ENCODE measurements at places on chromosomes 4 and X.

DNA sequence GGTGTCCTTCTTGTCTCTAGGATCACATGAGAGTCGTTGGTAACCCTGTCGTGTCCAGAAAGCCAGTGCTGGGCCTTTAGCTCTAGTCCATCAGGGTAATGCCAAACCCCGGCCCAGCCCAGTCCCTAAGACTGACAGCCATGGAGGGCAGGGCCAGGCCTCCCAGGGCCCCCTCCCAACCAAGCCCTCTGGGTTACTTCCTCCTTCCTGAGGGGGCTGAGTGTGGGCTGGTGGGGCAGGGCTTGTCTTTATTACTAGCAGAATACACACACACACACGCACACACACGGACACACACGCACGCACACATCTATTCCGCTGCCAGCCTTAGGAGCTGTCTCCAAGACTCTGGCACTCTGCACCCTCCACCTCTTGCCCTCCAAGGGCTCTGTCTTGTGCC, 35.6 kb upstream of the CDKN2AIP start:
- DNase-seq: no peak

GRCh38 chrX:138128027-138128671, 562.2 kb downstream of the ZIC3 start:
- DNase-seq: no peak

DNA sequence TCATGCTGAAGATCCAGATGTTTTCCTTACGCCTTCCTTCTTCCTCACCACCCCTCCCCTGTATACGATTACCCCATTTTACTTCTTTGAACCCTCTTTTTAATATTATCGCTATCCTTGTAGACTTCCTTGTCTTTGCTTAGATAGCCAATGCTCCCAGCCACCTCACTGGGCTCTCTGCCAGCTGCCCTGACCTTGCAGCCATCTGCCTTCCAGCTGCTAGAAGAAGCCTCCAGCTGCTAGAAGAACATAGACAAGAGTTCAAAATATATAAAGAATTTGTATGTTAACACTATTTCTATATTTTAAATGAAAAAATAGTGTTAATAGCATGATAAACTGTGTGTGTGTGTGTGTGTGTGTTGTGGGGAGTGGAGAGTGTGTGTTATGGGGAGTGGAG, 374.7 kb downstream of the ANKRD50 start:
- no peak for DNase-seq

- DNase-seq: no peak
Measured at GRCh38 chrX:2498781-2499302, 1.9 kb downstream of the DHRSX start.

DNA sequence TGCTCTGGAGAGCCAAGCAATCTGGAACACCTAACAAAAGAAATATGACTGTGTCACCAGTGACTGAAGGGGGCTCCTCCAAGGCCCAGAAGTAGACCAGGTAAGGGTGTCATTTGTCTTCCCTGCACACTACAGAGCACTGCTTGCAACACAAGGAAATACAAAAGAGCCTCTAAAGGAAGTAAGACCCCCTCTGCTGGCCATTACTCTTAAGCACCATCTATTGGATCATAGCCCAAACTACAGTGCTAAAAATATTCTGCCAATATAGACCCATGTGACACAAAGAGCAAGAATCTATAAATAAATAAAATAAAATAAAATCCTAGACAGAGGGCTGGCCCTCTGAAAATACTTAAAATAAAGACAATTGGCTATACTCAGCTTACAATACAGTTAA, 528.7 kb downstream of the TMA16 start:
- no peak for DNase-seq

DNA sequence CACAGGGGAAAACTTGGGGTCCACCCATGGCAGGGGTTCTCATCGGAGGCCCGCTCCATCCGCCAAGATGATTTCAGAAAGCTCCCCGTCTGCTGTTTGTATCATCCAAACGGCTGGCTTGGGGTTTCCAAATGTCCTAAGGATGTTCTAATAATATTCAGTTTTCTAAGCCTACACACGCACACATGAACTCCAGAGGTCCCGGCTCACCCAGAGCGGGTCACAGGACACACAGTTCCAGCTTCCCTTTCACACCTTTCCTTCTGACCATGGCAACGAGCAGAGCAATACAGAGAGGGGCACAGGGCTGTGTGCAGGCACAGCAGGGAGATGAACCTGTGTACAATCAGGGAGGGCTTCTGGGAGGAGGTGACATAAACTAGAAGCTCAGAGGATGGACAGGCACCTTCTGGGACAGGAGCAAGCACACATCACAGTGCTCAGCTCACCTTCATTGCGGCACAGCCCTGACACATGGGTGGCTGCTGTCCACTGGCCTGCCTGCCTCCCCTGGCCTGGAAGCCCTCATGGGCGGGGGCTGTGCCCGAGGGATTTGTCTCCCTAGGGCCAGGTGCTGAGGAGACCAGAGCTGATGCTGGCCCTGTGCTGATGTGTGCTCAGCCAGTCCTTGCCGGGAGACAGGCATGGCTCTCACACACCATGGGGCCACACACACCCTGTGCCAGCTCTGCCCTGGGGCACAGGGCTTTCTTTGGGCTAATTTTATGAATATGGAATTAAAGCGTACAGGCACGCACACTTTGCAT, 44.8 kb downstream of the ABLIM2 start:
- no peak for DNase-seq

- DNase-seq: no peak
Measured at GRCh38 chr4:72817012-72817411, 248.0 kb upstream of the ADAMTS3 start.

DNA sequence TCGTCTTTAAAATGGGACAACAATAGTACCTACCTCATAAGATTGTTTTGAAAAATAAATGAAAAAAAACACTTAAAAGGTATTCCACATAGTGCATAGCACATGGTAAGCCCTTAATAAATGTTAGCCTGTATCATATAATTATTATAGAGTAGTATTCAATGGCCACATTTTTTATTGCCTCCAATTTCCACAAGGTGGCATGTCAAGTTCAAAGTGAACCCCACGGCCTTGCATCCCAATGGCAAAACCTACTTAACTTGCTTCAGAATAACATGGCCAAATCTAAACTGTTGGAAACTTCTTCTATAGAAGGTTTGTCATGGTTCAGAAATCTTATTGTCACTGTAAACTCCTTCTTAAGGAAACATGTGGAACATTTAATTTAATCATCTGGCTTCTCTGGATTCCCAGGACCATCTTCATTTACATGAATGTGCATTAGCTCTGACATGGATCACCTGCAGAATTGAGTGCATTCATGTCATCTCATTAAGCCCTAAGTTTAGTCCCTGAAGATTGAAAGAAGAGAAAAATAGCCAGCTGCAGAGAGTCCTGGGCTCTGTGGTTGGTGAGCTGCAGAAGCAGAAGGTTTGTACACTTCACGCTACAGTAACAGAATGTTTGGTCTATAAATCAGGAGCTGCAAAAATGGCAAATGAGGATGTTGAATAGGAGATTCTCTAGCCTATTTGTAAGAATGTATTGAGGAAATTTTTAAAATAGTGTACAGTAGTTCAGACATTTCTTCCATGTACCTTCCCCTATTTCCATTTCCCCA, 61.0 kb downstream of the ANXA3 start:
- no peak for DNase-seq

DNA sequence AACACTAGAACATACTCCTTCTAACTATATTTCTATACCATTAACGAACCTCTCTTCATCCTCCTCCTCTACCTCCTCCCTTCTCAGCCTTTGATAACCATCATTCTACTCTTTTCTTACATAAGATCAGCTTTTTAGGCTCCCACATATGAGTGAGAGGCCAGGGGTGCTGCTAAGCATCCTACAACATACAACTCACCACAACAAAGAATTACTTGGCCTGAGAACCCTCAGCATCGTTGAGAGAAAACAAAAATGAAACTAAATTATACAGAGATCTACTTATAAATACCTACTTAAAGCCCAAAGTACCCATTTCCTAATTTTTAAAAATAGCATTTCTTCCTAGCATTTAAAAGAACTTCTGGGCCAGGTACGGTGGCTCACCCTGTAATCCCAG, 77.7 kb downstream of the CC2D2A start:
- no peak for DNase-seq

GRCh38 chr4:95910749-95911148, 70.9 kb downstream of the PDHA2 start:
- no peak for DNase-seq

- DNase-seq: no peak
Measured at GRCh38 chr4:16227462-16227868, 1.2 kb upstream of the TAPT1 start.

- DNase-seq: no peak
Measured at GRCh38 chr4:6944301-6945051, 34.9 kb downstream of the TBC1D14 start.

DNA sequence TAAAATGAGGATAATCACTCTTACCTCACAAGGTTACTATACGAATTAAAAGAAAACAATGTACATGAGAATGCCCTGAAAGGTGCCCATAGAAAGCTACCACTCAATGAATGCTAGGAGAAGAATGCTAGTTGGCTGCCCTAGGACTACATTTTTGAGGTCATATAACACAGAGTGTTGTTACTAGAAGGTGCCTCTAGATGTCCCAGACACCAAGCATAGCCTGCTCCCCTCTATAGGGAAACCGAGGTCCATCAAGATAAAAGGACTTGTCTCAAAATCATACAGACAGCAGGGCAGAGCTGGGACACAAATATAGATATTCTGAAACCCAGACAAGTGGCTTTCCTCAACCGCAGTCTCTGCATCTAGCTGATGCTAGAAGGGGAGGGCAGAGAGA, 147.0 kb upstream of the ARHGEF9 start:
- DNase-seq: no peak

DNA sequence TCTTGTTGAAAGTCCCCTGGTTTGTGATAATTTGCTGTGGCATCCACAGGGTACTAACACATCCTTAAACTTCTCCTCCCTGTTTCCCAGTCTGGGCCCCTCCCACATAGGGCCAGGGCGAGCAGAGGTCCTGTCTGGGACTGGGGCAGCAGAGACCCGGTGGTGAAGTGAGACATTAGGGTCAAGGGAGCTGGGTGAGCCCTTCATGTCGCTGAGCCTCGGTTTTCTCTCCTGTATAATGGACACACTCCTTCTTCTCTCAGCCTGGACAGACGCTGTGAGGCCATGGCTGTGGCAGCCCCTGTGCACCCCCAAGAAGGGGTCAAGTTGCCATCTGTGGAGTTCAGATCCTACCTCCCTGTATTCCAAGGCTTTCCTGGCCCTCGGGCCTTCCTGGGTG, 33.0 kb upstream of the HMX1 start:
- DNase-seq: no peak

- DNase-seq: no peak
Measured at GRCh38 chr4:163651761-163652160, 157.3 kb downstream of the TMA16 start.

- no peak for DNase-seq
Measured at GRCh38 chr4:8585186-8585585, 5.0 kb downstream of the GPR78 start.

DNA sequence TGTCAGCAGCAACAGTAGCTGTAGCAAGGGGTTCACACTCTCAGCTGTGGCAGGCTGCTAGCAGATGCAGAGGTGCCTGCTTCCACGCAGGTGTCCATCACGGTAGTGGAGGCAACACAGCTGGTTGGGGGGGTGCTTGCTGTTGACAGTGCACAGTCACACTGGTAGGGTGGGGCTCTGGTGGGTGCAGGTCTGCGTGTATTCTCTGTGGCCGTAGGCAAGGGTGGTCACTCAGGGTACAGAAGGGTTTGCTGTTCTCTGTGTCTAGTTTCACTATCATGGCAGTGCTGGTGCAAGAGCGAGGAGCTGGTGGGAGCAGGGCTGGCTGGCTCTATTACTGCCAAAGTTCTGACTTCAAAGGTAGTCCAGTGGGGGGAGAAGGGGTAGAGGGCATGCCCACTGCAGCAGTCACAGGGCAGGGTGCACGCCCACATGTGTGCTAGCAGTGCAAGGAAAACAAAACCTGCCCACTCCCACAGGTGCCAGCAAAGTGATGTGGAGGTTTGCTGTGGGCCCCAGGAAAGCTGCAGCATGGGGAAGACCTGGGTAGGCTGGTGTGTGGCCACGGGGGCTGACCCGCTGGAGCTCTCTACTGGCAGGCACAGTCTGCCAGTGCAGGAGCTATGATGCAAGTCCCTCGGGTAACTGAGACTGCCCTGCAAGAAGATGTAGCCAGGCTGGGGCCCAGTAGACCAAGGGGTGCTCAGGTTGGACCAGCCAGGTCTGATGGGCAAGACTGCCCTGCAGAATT, 21.6 kb upstream of the WDR17 start:
- DNase-seq: no peak

- DNase-seq: no peak
Measured at GRCh38 chrX:3295731-3296130, 50.7 kb downstream of the MXRA5 start.

DNA sequence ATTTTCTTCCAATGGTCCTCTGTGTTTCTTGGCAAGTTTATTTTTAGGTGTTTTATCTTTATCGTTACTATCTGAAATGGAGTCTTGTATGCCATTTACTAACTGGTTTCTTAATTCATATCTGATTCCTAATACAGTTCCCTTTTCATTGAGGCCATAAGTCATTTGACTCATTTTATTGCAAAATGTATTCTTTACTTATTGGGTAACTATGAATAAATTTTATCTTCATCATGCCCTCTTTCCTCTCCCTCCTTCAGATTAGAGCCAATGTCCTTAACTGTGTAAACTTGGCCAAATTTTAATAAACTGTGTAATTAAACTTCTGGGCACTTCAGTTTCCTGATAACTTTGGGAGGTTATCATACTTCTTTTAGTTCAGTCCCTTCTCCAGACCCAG, 19.3 kb upstream of the MSMO1 start:
- DNase-seq: no peak

Measured in stimulated activated CD4-positive, alpha-beta T cell treated with anti-CD3 and anti-CD28 coated beads, TNF-alpha, amount 100 ng/mL, for 24 hours (primary cell).